ENCODE measurements at places on chromosomes 5 and 9.
A peak's percentile ranks its signal among the peaks of the same experiment; 100 is the strongest.

DNA sequence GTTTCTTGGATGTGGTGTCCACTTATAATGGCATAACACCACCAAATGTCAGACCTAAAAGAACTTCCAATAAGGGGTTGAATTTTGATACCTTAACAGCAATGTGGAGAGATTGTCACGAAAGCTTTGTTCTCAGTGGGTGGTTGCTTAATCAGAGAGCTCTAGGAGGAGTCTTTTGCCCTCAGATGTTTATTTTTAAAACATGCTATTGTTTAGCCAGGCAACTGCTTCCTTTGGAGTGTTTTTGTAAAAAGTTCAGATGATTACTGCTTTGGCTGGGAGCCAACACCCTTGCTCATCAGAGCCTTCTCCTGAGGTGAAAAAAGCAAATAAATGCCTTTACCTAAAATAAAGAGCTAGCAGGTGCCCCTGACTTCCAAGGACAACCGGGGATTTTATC, 65.0 kb downstream of the SLC1A1 start:
- no peak for DNase-seq

DNA sequence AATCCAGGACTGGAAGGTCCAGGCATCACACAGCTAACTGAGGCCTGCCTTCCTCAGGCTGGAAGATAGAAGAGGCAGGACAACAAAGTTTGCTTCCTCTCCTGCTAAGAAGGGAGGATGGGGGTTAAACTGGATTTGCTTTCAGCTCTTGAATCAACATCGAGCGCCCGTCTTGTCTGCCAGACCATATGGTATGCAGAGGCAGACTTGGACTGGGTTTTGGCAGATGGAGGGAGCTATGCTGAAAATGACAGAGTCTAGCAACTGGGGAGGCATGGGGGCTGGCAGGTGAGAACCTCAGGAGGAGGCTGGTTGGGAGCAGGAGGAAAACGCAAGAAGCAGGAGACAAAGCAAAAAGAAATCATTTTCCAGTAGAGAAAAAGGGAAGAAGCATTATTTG, 289.5 kb upstream of the IL12B start:
- DNase-seq: no peak

GRCh38 chr9:121672213-121672612, 20.8 kb downstream of the DAB2IP start:
- DNase-seq: no peak

DNA sequence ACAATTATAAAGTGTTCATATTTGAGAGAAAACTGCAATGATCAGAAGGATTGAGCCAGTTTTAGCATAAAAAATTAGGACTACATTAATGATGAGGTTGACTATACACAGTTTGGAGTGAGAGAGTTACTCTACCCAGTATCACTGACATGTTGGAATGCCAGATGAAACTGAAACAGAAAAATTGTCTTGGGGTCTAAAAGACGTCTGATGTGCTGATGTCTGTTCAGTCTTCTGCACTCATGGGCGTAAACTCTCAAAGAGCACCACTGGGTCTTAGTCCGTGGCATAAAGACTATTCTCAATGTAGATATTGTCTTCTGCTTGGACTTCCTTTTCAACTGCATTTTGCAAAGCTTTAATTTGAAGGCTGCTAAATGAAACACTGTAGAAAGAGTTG, 29.5 kb downstream of the HAVCR1 start:
- DNase-seq: no peak

DNA sequence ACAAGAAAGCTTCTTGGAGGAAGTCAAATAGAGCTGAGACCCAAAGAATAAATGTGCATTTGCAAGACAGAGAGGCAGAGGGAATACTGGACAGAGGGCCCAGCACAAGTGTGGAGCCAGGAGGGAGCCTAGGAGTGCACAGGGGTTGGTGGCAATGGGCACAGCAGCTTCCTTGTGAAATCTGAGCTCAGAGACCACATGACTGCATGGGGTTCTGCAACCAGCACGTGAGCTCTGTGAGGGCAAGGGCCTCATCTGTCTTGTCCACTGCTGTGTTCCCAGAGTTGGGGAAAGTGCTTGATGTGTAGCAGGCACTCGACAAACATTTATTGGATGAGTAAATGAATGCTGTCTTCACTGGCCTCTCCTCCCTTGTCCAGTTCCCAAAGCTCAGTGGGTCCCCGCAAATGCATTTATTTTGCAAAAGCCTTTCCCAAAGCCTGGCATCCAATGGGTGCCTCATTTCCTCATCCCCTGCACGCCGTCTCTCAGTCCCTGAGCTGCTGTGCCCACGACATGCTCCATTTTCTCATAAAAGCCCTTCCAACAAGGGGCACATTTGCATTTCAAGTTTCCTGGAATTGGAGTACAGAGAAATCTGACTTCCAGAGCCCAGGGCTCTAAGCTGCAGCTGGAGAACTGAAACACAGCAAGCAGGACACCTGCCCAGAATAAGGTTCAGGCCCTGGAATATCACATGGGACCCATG, 58.5 kb downstream of the KCNIP1 start:
- DNase-seq: no peak

GRCh38 chr9:84471816-84472215, 131.3 kb upstream of the SLC28A3 start:
- DNase-seq: no peak

GRCh38 chr5:173880306-173880985, 7.7 kb upstream of the CPEB4 start:
- peak; percentile 40 for DNase-seq

- no peak for DNase-seq
These were observed 38.5 kb downstream of the PPP2R2B start for GRCh38 chr5:146840016-146840415.

- DNase-seq: no peak
These were observed 19.6 kb upstream of the FOCAD start for GRCh38 chr9:20664501-20664900.

GRCh38 chr5:171601266-171601881, 181.9 kb downstream of the FGF18 start:
- DNase-seq: no peak

GRCh38 chr9:15206903-15207696, 99.9 kb downstream of the TTC39B start:
- DNase-seq: no peak

DNA sequence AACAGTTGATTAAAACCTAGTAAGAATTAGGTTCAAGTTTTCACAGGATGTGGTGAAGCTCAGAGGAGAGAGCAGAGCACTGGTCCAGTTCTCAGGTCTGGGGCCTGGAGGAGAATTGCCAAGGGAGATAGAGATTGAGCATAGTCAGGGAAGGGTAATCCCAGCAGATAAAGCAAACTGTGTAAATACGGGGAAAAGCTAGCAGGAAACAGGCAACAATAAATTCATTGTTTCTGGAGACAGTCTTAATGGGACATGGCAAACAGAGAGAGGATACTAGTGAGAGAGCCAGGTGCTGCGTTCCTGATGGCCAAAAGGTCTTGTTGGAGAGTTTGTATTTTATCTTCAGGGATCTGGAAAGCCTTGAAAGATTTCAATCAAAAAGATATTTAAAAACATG, 333.0 kb downstream of the PDE4D start:
- DNase-seq: no peak

DNA sequence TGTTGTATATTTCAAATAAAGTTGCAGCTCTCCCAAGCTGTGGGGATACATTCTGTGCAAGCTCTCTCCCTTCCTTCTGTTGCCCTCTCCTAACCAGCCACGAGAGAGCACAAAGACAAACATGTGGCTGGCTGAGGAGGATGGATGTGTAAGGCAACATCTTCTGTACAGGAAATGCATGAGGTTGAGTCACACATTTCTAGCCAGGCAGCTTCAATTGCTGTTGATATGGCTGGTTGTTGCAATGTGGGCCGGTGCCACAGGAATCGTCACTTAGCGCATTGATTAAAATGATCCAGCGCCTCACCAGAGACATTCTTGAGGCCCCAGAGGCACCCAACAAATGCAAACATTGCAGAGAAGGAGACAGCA, 207.1 kb downstream of the ICE1 start:
- DNase-seq: no peak

DNA sequence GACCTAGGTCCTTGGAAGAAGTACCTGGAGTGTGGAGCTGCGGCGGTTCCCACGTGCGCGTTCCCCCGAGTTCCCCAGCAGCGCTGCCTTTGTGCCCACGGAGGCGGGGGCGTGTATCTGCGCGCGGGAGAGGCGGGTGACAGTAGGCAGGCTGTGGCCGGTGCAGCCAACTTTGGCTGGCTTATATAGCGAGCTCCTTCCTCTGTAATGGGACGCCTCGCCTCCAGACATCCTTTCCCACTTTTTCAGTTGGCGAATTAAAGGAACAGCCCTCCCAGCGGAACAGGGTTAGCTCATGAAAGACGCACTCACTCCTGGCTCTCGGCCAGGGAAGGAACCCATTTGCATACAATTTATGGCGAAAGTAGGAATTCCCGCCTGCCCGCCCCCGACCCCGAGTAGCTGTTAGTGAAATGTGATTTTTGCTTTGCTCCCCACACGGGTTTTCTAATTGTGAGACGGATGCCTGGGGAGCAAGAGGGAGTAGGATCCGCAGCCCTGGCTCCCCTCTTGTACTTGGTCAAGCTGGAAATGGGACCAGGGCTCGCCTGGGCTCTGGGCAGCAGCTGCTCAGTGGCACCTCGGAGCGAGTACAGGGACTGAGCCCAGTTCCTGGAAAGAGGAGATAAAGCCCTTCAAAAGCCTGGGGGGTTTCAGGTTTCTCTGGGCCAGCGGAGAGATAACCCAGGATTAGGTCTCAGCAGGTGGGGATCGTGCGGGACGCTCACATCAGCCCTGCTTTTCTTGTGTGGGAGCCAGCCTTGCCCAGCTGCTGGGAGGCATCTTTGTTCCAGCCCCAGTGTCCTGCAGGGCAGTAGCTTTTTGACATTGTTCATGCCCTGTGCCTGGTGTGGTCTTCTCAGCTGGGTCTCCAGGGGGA, at the start of gene TNC:
Gene TNC (minus strand): TSS at position 159 of the 880 bp plus-strand sequence. CDS start 27,139 bp downstream, outside the sequence.
- peak; percentile 47 for DNase-seq

DNA sequence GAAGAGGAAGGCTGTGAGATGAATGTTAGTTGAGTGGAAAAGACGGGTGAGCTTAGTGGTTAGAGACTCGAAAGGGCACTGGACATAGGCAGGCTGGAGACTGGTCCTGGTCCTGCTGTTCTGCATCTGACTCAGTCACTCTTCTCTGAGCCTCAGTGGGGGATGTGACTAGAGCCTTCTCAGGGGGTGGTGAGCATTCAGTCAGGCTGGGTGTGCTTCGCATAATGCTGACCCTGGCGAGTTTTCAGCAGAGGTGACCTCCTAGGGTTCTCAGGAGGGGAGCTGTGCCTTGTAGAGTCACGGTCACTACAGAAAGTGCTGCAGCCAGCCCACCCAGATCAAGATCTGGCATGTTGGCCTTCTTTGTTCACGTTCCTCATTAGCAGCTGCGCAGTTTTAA, 44.3 kb downstream of the PRRC2B start:
- no peak for DNase-seq

- no peak for DNase-seq
These were observed 316.3 kb downstream of the GABRB2 start for GRCh38 chr5:161230221-161230620.

DNA sequence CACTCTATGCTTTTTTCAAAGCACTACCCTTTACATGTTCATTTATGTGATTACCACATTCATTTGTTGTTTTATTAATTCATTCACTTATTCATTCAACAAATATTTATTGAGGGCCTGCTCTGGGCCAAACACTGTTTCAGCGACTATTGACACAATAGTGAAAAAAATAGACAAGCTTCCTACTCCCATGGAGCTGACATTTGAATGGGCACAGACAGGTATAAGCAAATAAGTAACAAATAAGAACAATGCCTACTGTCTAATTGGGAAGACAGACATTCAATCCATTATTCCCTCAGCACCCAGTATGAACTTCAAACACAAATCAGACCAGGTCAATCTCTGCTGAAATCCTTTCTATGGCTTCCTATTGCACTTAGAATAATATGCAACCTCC, 156.9 kb upstream of the NR3C1 start:
- no peak for DNase-seq

GRCh38 chr5:173547579-173547978, 68.9 kb downstream of the BOD1 start:
- peak; percentile 68 for DNase-seq

- DNase-seq: no peak
These were observed 72.8 kb upstream of the IFNK start for GRCh38 chr9:27451207-27451797.

DNA sequence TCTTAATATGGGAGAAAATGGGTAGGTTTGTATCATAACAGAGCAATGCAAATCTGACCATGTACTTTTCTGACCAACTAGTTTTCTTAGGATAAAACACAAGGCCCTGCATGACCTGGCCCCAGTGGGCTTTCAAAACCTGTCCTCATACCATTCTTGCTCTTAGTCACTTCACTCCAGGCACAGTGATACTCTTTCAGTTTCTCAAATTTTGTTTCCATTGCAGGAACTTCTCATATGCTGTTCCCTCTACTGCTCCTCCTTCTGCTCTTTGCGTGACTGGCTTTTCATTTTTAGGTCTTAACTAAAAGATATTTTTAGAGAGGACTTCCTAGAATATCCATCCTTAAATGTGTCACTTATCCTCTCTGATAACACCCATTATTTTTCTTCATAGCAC, 112.4 kb downstream of the INIP start:
- DNase-seq: no peak

Data from hepatic stellate cell (primary cell).